Effector memory CD4-positive, alpha-beta T cell (primary cell): ENCODE measurements at places on chromosomes 5 and 9.

GRCh38 chr5:55027595-55027994 lies 3.5 kb downstream of the GZMK start:
- DNase-seq: no peak

GRCh38 chr5:111810112-111810511 lies 53.1 kb upstream of the NREP start:
- no peak for DNase-seq

GRCh38 chr9:82126256-82126655 lies 137.7 kb downstream of the SPATA31D1 start:
- no peak for DNase-seq

- DNase-seq: no peak
Measured at GRCh38 chr5:149251546-149251945, 20.1 kb upstream of the AFAP1L1 start.

GRCh38 chr5:157915638-157916037 lies 56.7 kb upstream of the CLINT1 start:
- no peak for DNase-seq

GRCh38 chr5:102532123-102532522 lies 33.3 kb upstream of the SLCO6A1 start:
- DNase-seq: no peak

- no peak for DNase-seq
Measured at GRCh38 chr5:67287510-67288268, 91.1 kb upstream of the CD180 start.

DNA sequence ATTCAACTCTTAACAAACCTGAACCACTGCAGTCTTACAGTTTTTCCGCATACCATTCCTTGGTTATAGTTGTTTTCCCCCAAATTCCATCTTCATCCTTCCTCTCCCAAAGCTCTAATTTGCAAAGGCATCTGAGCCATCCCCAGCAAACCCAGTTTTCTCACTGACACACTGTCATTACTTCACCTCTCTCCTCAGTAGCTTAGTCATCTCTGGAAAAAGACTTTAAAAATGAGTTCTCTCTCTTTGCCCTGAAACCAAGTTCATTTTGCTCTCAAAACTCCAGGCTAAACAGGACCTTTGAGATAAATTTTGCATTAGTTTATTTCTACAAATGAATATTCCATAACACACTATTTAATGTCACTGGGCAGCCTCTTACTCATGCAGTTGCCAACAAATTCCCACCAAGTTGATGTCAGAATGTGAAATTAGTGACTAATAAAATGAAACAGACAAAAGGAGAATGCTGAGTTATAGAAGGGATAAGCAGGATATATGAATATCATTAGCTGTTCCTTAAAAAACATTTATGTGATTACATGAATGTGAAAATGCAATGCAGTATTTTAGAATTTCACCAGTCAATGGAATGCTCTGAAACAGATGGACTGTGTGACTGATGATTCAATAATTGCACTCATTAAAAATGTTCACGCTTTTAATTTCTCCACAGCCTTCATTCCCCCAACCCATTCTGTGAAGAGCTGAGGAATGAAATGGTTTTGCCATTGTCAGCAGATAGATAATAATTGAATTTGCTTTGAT lies 107.4 kb upstream of the DMAC1 start:
- DNase-seq: no peak

GRCh38 chr5:135220394-135221186 lies 178.4 kb downstream of the MACROH2A1 start:
- no peak for DNase-seq

- no peak for DNase-seq
Measured at GRCh38 chr5:5605170-5605764, 182.8 kb downstream of the ICE1 start.

DNA sequence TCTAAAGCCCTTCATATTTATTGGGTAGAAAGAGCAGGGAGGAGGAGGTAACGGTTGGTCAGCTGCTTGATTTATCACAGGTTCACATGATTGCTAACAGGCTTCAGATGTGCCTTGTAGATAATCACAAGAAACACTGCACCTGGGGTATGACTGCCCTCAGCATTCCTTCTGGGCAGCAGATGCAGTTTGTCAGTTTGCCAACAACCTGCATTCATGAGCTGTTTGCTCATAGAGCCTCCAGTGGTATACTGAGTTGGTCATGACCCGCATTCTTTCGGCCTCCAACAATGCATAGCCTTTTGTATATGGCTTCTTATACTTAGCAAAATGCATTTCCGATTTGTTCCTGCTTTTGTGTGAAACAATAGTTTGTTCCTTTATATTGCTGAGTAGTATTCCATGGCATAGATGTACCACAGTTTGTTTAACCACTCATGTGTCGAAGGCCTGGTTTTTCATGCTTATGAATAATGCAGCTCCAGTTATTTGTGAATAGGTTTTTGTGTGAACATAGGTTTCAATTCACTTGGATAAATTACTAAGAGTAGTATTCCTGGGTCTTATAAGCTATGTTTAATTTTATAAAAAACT lies 83.6 kb downstream of the ARHGEF28 start:
- DNase-seq: no peak

DNA sequence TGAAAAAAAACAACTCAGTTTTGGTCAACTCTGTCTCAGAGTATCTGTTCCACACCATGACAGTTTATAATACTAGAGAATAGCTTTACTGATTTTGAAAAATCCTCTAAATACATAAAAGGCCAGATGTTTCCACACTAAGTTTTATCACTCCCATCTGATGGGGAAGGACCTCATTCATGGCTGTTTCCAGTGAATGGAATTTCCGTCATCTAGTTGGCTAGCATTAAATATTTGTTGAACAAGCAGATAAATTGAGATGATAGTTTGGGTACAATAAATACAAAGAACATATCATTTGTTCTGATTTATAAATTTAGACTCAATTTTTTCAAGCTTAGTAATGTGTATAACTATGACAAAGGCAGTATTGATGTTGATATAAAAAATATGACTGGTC lies 408.5 kb downstream of the PTPRD start:
- no peak for DNase-seq

DNA sequence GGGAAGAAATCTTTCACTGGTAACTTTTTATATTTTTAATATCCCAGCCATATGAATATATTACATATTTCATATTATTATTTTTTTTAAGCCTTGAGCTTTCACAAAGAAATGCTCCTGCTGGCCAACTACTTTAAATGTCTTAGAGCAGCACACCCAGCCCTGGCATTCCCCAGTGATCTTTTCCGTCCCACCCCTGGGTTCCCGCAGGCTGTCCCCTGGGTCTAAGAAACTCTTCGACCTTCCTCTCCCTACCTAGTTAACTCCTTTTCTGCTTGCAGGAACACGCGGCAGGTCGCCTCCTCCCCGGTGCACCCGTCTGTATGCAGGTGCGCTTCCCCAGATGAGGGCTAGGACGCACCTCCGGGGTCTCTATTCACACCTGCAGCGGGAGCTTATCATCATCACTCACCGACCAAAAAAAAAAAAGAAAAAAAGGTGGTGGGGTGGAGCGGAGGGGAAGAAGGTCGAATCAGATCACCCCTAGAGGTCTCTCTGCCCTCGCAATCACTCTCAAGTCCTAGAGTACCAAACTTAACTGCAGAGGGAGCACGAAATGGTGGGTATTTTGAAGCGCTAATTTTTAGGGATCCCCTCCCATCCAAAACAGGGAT lies 696 bp downstream of the ZFP62 start:
- peak; percentile 42 for DNase-seq

- no peak for DNase-seq
Measured at GRCh38 chr9:93958121-93958818, 3.1 kb upstream of the BARX1 start.

DNA sequence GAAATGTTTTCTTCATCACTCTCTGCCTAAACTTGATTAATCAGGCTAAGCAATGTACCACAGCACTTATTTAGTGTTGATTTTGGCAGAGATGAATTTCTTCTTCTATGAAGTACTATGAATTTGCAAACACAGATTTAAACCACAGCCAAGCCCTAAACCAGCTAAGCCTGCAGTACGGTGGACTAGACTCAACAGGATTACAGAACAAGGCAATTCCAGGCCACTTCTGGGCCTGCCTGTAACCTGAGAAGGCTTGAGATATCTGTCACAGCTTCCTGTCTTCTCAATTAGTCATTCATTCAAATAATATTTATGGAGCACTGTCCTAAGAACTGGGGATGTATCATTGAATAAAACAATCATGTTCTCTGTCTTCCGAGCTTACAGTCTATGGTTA lies 32.4 kb upstream of the CAST start:
- DNase-seq: no peak

GRCh38 chr5:119926301-119926700 lies 296.9 kb downstream of the FAM170A start:
- no peak for DNase-seq

- no peak for DNase-seq
Measured at GRCh38 chr9:132488626-132489025, 78.6 kb downstream of the CFAP77 start.

DNA sequence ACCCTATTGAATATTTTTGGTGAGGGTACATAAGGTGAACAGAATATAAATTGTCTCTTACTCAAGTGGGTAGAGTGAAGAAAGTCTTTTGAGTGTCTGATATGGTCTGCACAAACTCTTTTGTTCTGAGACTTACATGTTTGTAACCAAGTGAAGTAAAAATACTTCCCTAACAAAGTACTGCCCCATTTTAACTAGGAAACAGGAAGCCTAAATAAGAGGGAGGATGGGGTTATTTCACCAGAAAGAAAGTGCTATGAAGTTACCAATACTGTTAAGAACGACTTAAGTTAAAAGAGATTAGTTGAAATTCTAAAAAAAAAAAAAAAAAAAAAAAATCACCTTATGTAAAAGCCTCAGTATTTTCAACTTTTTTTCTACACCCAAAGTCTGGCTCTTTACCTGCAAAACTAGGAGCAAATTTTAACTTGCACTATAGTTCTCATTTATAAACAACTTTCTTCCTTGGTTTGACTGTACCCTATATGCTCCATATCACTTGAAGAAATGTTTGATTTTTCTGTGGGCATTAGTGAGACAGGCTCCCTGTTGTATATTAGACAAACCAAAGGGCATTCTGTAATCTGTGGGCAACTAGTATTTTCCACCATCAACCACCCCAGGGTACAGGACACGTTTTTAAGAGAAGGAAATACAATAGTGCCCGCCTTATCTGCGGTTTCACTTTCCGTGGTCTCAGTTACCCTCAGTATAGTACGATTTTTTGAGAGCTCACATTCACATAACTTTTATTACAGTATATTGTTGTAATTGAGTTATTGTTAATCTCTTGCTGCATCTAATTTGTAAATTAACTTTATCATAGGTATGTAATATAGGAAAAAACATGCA lies 127.7 kb downstream of the NR3C1 start:
- DNase-seq: no peak

DNA sequence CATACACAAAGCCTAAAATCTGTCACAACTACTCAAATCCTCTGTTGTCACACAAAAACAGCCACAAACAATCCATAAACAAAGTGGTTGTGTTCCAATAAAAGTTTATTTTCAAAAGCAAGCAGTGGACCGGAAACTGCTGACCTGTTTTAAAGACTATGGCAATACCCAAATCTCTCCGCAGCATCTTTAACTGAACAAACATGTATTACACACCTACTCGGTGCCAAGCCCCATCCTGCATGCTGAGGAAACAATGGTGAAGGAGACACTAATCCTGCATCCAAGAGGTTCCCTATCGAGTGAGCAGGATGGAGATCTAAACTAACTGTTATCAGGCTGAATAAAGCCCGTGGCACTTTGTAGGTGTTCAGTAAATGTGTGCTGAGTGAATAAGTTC lies 11.2 kb downstream of the CDK5RAP2 start:
- DNase-seq: no peak

DNA sequence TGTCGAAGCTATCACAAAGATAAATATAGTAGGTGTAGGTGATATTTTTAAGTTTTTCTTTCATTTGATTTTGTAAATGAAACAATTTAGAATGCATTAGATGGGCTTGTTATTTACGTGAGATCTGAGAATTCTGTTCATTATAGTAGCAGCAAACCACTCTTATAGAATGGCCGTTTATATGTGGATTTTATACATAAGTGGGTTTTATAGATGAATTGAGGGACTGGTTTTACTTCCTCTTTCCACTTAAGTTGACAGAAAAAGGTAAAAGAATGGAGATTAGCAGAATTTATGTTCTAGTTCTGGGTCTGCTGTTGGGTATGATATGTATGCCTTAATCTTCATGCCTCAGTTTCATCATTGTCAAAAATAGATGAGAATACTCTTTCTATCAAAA lies 5.6 kb downstream of the RMI1 start:
- no peak for DNase-seq

- DNase-seq: no peak
Measured at GRCh38 chr5:61273279-61273975, 58.6 kb upstream of the ZSWIM6 start.

DNA sequence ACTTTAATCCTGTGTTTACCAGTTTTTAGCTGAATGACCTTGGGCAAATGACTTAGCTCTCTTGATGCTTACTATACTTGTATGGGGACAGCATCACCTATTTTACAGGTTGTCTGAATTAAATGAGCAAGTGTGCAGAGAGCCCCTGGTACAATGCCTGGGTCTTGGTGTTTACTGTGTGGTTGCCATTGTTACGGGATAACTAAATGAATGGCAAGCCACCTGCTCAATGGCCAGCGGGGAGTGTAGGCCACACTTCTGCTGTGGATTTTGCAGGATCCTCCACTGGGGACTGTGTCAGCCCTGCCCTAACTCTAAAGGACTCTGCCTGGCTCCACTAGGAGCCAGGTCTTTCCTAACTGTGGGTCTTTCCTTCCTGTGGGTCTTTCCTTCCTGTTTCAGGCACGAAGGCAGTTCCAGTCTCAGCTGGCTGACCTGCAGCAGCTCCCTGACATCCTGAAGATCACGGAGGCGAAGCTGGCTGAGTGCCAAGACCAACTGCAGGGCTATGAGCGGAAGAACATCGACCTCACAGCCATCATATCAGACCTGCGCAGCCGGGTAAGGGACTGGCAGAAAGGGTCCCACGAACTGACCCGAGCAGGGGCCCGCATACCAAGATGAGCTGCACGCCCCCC lies 10.3 kb upstream of the GLE1 start:
- no peak for DNase-seq

DNA sequence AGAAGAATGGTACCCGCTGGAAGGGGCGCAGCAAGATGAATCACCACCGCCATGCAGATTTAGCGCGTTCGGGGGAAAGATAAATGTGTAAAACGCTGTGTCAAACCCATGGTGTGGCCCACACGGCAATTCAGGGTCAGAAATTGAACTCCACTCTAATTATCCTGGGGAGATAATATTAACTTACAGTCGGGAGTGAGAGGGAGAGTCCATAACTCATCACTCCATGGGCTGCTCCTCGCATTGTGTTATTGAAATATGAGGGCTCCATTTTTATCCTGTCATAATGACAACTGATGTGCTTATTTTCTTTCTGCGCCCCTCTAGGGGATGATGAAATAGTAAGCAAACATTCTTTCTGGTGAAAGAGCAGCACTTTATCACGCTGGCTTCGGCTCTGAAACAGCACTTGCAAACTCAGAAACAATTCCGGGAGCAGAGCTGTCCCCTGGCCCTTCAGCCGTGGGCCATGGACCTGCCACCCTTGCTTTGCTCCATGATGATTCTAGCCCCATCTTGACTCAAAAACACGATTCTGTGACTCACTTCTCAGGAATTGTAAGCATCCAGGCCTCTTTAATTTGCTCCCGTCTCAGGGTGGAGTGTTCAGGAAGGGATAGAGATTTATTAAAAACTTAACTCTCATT lies 431.6 kb downstream of the IRX1 start:
- no peak for DNase-seq
